ENCODE measurements at places on chromosomes 3 and 15.

DNA sequence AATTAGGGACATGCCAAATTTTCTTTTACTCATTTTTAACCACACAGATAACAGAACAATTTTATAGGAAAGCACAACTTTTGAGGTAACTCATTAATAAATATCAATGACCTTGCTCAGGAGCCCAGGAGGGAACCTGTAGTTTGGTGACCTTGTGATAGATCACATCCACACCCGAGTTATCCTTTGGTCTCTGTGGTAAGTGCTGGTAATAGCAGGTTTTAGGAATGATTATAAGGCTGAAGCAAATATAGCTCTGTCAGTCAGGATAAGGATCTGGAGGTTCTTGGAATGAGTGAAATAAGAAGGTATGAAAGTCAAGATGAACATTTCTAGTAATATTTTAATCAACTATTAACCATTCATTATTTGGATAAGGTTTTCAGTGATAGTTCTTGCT is 46.5 kb downstream of the EPHA6 start:
- no peak for DNase-seq

- no peak for DNase-seq
These were observed 259.7 kb downstream of the TBL1XR1 start for GRCh38 chr3:176937541-176937940.

- peak; percentile 65 for DNase-seq
These were observed at the start of gene ZBTB38 for GRCh38 chr3:141368062-141368924. Gene ZBTB38 (plus strand): TSS chr3:141368504. CDS start chr3:141442389, 73,885 bp downstream.

DNA sequence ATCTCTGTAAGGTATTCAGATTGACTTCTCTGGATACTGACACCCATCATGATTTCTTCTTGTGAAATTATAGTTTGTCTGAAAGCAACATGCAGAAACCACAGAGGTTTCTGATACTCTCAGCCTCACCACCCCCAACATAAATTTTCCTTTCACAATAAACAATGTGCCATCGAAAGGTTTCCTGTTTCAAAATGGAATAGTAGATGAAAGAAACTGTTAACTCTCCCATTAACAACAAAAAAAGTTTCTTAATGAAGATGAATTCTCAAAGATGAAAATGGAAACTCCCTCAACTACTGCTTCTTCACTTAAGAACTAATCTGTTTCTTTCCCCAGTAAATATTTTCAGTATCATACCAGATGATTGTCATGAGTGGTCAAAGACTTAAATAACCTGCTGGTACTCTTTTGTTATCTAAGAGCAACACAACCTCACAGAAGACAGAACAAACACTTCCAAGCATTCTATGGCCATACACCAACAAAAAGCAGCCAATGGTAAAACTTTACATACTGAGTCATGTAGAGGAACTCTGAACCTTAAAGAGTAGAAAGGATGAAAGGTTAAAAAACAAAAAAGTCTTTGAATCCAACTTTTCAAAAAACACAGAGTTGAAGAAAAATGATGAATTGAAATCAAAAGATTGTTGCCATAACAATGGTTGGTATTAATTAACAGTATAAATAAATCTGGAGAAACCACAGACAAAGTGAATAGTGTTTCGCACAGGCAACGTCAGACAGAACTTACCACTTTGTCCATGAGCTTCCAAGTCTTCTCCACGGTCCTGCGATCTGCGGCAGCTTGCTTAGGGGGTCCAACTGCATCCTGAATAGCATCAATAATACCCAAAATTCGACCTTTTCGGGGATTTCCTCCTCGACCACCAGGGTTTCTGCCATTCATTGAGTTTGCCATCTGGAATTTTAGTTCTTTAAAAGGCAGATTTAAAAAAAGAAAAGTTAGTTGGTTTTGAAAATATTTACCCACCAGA is 1.9 kb downstream of the CBLB start:
- DNase-seq: peak; percentile 17

GRCh38 chr3:139020036-139020867 is 474 bp downstream of the PRR23B start:
- DNase-seq: no peak

GRCh38 chr15:60507596-60508424 is 28.9 kb upstream of the ICE2 start:
- DNase-seq: peak; percentile 63

DNA sequence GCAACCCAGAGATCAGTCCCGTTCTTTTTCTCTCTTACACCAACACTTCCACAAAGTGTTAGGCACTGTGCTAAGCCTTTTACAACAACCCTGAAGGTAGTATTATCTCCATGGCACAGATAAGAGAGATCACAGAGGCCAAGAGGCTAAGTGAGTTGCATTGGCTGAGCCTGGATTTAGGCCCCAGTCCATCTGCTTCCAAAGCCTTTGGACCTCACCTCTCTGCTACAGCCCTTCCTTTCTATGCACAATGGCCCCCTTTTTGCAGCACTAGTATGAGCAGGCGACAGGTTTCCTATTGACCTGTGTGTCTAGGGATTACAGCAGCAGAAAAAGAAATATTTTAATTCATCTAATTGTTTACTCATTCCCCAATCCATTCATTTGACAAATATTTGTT is 76.2 kb downstream of the CRYGS start:
- DNase-seq: no peak

GRCh38 chr3:33091746-33092145 is 5.2 kb downstream of the GLB1 start:
- no peak for DNase-seq

DNA sequence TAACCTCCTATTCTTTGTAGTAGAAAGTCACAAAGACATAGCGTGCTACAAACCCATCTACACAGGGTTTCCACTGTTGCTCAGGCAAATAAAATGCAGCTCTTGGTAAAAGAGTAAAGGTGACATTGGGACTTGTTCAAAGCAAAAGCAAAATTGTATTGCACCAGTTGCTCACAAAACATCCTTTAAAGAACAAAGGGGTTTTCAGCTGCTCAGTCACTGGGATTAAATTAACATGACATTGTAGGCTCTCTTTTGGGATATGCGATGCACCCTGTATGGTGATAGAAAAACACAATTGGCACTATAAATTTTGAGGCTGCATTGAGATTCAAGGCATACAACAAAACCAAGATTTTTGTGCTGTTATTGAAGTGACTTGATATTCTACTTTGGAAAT is 447.3 kb upstream of the CNTN3 start:
- DNase-seq: no peak

GRCh38 chr3:126916546-126916945 is 66.4 kb upstream of the PLXNA1 start:
- DNase-seq: no peak

GRCh38 chr3:174613173-174613572 is 246.0 kb upstream of the NAALADL2 start:
- no peak for DNase-seq

- DNase-seq: no peak
These were observed 72.8 kb downstream of the PPM1L start for GRCh38 chr3:160828880-160829279.

- no peak for DNase-seq
These were observed 332.7 kb downstream of the PDCD6IP start for GRCh38 chr3:34131091-34131490.

DNA sequence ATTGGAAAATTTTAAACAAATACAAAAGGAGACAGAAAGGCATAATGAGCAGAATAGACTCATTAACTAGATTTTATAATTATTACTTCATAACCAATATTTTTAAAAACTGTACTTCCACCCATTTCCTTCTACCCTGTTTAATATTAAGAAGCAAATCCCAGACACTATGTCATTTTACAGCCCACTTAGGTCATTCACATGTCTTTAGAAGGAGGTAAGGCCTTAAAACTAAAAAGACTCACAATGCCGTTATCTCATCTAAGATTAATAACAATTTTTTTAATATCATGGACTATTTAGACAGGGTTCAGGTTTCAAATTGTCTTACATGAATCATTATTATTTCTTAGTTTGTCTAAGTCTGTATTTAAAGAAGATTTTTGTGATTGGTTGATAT is 217.2 kb downstream of the NFKBIZ start:
- no peak for DNase-seq

GRCh38 chr3:82186017-82186416 is 424.6 kb upstream of the GBE1 start:
- no peak for DNase-seq

GRCh38 chr3:116930786-116931185 is 221.2 kb downstream of the TUSC7 start:
- no peak for DNase-seq

DNA sequence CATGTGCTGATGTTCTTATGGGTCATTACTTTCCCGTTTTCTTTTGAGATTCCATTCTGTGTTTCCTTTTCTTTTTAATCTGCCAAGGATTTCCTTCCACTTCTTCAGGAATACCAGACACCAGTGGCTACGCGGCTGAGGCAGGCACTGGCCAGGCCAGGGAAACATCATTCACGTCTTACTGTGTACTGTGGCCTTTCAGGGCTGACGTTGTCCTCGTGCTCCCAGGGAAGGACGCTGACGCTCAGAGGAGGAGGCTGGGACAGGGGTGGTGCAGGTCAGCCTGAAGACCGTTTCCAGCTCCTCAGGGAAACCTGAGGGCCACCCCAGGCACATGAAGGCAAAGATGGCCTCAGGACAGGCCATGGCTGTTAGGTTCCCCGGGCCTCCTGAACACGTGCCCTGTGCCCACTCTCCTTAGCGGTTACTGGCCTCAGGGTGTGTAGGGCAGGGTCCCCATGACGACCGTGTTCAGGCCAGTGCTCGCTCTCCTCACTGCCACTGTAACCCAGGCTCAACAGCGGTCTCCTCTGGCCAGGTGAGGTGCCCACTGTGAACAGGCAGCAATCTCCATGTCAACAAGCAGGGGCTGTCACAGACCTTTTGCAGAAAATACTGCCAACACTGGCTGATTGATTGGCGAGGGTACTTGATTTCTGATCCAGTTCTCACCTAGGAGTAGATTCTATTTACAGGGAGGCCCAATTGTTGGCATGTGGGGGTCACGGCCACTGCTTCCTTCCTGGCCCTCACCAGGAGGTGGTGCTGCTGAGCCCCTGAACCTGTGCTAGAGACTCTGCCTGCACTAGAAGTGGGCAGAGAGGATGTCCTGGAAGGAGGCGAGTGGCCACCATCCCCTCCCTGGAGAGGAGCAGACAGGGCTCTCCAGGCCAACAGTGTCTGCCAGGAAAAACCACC is 169.5 kb downstream of the ATP10A start:
- DNase-seq: no peak

DNA sequence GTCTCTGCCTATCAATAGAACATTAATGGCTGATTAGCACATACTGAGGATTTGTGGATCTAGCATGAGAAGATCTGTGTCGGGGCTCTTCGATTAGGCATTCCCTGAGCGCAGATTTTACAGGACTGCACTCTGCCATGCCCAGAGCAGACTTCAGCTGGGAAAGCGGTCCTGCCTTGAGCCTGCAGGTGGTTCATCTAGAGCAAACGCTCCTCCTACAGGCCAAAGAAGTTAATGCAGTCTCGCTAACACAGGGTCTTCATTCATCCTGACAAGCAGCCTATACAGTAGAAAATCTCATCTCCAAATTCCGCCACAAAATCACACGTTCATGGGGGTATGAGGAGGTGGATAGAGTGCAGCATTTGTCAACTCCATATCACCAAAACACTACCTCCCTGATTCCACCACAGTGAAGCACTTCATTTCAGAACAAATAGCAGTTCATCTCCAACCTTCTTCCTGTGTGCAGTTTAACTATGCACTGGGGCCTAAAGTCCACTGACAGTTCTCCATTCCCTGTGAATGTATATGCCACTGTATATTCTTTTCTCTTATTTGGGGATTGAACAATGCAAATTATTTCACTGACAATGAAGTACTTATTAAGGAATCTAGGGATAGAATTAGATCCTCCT is 405.8 kb downstream of the IGSF11 start:
- no peak for DNase-seq

- DNase-seq: no peak
These were observed 1.7 kb downstream of the LPCAT4 start for GRCh38 chr15:34365091-34365825.

GRCh38 chr15:77633134-77633912 is 611 bp upstream of the LINGO1 start:
- peak; percentile 59 for DNase-seq

- no peak for DNase-seq
These were observed 491.6 kb upstream of the TPRG1 start for GRCh38 chr3:188680189-188680588.

DNA sequence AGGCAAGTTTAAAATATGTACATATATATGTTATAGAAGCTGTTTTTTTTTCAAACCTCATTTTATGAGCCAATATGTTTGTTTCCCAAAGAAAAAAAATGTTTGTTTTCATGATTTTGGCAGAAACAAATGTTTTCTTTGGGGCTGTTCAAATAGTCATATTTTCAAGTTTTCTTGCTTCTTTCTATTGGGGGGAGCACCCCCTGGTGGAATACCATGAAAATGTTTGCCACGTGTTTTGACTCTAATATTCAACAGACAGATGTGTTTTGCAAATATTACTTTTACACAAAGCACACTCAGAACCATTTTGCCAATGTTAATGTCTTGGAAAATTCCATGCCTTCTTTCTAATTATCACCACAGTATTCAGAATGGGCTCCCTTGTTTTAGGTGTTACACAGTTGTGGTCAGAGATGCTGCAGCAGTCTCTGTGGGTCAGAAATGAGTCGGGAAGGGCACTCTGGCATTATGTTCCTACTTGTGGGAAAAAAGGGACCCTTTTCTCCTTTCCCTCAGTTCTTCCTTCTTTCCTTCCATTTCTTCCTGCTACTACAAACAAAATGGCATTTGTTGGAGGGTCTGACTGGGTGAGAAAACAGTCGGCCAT is 817.0 kb downstream of the TUSC7 start:
- DNase-seq: no peak

DNA sequence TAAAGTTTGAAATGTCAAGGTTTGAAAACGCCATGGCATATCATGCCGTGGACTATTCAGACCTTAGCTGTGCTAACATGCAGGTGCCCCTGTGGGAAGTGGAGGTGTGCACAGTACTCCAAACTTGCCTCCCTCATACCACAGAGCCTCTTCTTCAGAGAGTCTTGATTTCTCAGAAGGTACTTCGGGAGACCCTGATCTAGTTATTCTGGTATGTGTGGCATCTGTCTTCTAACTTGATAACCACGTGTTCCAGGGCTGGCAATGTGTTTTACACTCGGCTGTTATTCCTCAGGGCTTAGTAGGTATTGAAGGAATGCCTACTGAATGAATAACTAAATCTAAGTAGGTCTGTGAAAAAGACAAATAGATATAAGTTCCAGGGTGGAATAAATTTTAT is 309.9 kb downstream of the CLSTN2 start:
- DNase-seq: no peak

DNA sequence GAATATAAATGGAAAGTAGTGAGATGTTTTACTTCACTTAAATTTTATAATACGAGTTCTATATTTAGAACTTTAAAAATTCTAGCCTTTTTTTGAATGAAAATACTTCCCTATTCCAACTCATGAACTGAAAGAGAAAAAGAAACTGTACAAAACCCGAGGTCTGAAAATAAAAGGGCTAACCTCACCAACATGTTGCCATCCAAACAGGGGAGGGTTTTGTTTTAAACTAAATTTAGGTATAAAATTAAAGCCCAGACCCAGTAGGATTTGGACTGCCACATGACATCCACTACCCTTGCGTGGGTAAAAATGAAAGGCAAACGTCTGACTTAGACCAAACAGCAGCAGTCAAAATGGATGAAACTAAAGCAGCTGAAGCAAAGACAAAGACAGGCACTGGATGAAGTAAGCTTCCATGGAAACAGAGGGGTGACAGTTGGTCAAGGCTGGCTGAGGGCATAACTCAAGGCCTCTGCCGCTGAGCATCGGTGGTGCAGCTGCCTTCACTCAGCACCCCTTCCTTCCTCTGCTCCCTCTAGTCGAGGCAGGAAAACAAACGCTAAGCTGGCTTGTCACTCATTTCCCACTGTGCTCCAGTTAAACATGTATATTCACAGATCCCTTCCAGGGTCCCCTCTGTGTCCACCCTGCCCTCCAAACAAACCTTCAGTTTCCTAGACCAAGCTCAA is 58.1 kb downstream of the TM4SF4 start:
- DNase-seq: no peak
